ENCODE measurements at places on chromosomes 6 and 20. TPM values are rescaled to one million over a fixed set of nuclear protein-coding genes. Genes with fewer than 3 reads are reported as not detected.

DNA sequence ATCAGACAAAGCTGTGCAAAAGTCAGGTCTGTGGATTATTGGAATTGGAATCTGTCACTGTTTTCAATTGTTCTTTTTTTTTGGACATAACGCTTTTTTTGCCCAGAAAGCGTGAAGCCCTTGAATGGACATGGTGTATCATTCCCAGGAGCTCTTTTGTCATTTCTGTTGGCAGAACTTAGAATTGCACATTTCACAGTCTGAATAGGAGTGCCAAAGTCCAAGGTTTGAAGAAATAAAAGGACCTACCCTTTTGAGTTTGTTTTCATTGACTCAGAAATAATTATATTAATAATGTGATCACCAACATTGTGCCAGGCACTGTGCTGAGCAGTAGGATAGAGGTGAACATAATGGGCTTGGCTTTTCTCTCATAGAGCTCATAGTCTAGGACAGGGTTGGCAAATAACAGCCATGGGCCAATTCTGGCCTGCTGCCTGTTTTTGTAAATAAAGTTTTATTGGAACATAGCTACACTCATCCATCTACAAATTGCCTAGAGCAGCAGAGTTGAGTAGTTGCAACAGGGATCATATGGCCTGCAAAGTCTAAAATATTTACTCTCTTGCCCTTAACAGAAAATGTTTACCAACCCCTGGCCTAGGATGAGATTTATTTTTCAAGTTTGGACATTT is 62.6 kb upstream of the ATXN1 start:
- H3K36me3 ChIP-seq = no peaks in the 10 kb centered on the region
- H3K4me1 ChIP-seq = no peaks in the 10 kb centered on the region
- H3K27ac ChIP-seq = no peak overlapping the region
- H3K4me3 ChIP-seq = no peak overlapping the region
- no peak for DNase-seq

GRCh38 chr6:46795816-46796215 is 2.6 kb downstream of the MEP1A start:
- DNase-seq = no peak
- no peaks in the 10 kb centered on the region for H3K27me3 ChIP-seq
- H3K4me1 ChIP-seq = no peaks in the 10 kb centered on the region

- H3K4me3 ChIP-seq = no peak overlapping the region
- H3K27me3 ChIP-seq = no peaks in the 10 kb centered on the region
- DNase-seq = no peak
- H3K27ac ChIP-seq = no peak overlapping the region
- H3K36me3 ChIP-seq = no peaks in the 10 kb centered on the region
Observed at GRCh38 chr6:93789532-93789931, 370.2 kb upstream of the EPHA7 start.

DNA sequence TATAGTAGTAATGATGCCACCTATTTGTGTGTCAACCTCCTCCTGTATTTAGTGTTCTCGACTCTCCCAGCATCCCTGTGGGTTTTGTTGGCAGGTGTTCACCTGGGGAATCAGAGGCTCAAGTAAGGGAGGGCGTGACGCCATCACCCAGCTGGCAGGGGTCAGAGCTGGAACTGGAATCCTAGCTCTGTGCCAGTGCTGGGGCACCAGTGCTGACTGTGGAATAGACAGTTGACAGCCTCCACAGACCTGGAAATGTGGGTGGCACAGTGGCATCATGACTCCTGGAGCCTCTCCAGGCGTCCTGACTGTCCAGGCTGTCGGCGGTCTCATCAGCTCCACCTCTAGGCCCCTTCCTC is 102.8 kb downstream of the SYCP2 start:
- no peak overlapping the region for H3K27ac ChIP-seq
- no peak for DNase-seq
- no peaks in the 10 kb centered on the region for H3K27me3 ChIP-seq
- no peaks in the 10 kb centered on the region for H3K36me3 ChIP-seq

Gene GPX5
- not detected for total RNA-seq

Gene PNLDC1
- 2.9 TPM for total RNA-seq

Gene PMEPA1
- total RNA-seq = 8.0 TPM

Gene CST5
- total RNA-seq = not detected

DNA sequence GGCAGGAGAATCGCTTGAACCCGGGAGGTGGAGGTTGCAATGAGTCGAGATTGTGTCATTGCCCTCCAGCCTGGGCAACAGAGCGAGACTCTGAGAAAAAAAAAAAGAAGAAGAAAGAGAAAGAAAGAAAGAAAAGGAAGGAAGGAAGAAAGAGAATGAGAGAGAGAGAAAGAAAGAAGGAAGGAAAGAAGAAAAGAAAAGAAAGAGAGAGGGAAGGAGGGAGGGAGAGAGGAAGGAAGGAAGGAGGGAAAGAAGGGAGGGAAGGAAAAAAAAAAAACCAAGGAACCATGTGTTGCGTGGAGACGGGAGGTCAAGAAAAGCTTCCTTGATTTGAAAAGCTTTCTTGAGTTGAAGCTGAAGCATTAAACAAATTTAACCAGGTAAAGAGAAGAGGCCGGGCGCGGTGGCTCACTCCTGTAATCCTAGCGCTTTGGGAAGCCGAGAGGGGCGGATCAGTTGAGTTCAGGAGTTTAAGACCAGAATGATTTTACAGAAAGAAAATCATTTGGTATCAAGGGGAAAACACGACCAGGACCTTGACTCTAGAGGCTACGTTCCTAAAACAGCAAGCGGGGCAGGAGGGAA is 90.5 kb upstream of the PRSS16 start:
- no peak for DNase-seq
- no peaks in the 10 kb centered on the region for H3K36me3 ChIP-seq
- H3K27ac ChIP-seq = no peak overlapping the region

DNA sequence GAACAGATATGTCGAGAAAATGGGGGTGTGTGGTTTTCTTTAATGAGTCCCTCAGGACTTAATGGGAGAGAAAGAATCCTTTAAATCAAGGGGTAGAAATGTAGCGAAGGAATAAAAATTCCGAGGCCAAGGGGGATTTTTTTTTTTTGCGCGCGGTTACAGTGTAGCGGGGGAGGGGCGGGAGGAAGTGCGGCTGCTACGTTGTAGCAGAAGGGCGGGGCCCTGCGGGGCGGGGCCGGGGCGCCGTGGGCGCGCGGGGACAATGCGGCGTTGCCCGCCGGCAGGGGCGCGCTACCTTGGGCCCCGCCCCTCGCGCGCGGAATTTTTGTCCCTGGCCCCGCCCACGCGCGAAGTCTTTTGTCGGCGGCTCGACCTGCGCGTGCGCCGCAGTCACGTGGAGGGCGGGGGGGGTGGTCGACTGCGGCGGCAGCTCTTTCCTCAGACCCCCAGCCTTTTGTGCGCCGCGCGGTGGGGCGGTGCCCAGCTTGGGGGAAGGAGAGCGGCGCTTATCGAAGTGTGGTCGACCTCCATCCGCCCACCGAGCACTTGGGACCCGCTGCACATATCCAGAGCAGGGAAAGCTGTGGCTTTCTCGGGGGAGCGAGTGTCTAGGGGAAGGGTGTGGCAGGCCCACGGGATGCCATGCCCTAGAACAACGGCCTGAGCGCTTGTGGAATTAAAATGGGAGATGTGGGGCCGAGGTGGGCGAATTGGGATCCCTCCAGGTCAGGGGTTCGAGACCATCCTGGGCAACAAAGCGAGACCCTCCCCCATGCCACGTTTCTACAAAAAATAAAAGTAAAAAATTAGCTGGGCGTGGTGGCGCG is 1.3 kb downstream of the TUBB start:
- DNase-seq = peak; percentile 91
- H3K4me3 ChIP-seq = peak overlapping the region; percentile 67
- peaks cover 60% of the 10 kb centered on the region for H3K4me1 ChIP-seq
- peak overlapping the region; percentile 99 for H3K27ac ChIP-seq

Gene ULBP2
- 0.44 TPM for total RNA-seq

- no peak overlapping the region for H3K4me3 ChIP-seq
- peak; percentile 30 for DNase-seq
- peaks cover 6% of the 10 kb centered on the region for H3K4me1 ChIP-seq
- no peak overlapping the region for H3K27ac ChIP-seq
- H3K27me3 ChIP-seq = no peaks in the 10 kb centered on the region
Observed at GRCh38 chr6:105326833-105327770, 75.8 kb downstream of the PREP start.

Gene KIFC1
- 1.8 TPM for total RNA-seq

Gene BCAS4
- total RNA-seq = 2.4 TPM

All from adrenal gland (tissue), 19 donors.